Foreskin fibroblast (primary cell): ENCODE measurements at places on chromosomes 6 and 20.

- no peak for DNase-seq
Observed at GRCh38 chr6:20348041-20348440, 53.6 kb upstream of the E2F3 start.

- peak; percentile 77 for DNase-seq
Observed at GRCh38 chr20:17542993-17543412, 11.8 kb upstream of the BFSP1 start.

- no peak for DNase-seq
Observed at GRCh38 chr20:57062241-57062640, 204.2 kb downstream of the BMP7 start.

- DNase-seq = peak; percentile 65
Observed at GRCh38 chr6:43013097-43013842, 476 bp downstream of the MEA1 start.

- no peak for DNase-seq
Observed at GRCh38 chr20:21278829-21279228, 24.3 kb upstream of the XRN2 start.

DNA sequence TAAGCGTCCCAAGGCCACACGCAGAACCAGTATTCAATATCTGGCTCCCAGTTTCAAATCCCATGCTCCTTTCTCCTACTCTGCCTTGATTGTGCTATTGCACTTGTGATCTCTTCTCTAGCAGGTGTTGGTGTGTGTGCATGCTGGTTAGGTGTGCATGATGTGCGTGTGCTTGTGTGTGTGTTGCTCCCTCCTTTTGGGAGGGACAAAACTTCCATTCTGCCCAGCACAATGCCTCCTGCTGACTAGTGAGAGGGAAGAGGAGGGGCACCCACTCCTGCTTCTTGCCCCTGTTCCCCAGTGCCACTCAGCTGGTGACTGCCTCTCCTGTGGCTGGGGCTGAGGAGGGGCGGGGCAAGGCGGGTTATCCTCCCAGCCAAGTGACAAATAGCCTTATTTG lies 19.7 kb downstream of the CD40 start:
- no peak for DNase-seq

DNA sequence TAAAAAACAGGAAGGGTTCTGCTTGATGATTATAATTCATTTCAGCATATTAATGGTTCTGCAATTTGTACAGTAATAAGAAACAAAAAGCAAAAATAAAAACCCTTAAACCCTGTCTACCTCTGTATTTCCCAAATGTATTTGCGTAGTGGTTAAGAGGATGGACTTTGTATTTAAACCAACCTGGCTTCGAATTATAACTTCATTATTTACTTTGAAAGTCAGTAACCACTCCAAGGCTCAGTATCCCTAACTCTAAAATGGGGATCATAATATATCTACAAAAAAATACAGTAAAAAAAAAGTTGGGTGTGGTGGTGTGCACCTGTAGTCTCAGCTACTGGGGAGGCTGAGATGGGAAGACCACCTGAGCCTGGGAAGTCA lies 21.4 kb downstream of the PERP start:
- DNase-seq = no peak
